Thyroid gland (tissue), 4 donors: ENCODE measurements at places on chromosomes 3 and 15.
A peak's percentile ranks its signal among the peaks of the same experiment; 100 is the strongest.

GRCh38 chr15:84973492-84974460, 7.9 kb upstream of the PDE8A start:
- DNase-seq, result no peak

GRCh38 chr3:176378789-176379188, 818.5 kb downstream of the TBL1XR1 start:
- no peak for DNase-seq

DNA sequence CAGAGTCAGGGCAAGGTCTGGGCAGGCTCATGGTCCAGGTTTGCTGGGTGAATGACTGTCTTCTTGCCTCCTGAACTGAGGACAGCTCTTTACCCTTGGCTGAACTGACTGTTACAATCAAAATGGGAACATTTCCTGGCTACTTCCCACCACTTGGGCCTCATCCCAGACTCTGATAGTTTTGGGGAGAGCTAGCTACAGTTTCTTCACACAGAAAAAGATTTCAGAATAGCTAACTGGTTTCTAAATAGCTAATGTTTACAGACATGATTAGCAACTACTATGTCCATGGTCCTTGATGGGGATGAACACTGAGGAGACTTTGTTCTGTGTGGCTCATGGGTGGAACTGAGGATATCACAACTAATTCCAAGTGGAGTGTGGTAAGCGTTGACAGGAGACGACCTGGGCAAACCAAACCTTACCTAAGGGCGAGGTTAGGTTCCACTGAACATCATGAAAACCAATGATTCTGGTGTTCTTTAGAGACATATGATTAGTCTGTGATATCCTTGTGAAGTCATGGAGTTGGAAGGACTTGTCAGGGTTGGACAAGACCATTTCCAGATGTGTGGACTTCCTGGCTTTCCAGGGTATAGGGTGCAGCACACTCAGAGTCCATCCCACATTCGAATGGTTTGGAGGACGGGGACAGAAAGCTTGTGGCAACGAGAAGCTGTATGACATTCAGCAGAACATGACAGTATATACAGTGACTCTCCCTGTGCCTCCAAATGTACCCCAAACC, 7.3 kb downstream of the ALPK3 start:
- DNase-seq, result peak; percentile 21

GRCh38 chr3:197216914-197217313, 81.5 kb downstream of the DLG1 start:
- DNase-seq, result no peak

DNA sequence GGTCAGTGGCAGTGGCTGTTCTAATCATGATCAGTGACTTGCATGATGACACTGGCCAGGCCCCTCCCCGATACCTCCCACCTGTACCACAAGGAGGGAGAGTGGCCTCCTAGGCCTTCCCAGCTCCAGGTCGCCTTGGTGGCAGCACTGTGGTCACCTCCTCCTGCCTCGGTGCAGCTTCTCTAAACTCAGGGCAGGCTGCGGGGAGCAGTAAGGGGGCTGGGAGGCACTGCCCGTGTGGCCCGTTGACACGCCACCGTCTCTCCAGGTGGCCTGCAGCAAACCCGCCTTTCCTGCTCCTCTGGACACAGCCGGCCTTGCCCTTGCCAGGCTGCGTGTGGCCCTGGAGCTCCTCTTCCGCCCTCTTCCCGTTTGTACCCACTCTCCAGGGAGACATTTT, 184.1 kb downstream of the XXYLT1 start:
- peak; percentile 0 for DNase-seq

DNA sequence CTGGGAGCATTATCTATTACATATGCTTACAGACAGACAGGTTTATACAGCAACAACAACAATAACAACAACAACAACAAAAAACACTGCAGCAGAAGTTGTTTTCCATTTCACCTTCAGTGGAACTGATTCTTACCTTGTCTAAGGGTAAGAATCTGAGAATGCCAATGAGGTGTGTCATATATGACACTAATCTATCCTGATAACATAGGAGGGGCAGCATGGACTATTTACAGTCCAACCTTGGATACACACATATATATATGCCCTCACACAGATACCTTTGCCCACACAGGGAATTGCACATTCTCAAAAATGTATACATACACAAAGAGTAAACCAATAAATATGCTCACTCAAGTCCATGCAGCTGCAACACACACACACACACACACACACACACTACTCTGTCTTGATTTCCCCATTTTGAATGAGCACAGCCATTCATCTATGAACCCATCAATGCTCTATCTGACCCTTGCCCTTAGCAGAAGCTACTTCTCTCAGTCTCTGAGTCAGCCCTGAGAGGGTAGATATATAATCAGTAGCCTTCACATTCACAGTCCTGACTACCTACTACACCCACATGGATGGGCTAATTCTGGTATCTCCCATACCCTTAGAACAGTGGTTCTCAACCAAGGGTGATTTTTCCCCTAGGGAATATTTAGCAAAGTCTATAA, 9.7 kb upstream of the TRANK1 start:
- DNase-seq, result no peak

GRCh38 chr3:196931828-196932587, 10.3 kb downstream of the NCBP2 start:
- DNase-seq, result no peak

- no peak for DNase-seq
Measured at GRCh38 chr3:107264888-107265287, 112.4 kb upstream of the CCDC54 start.

DNA sequence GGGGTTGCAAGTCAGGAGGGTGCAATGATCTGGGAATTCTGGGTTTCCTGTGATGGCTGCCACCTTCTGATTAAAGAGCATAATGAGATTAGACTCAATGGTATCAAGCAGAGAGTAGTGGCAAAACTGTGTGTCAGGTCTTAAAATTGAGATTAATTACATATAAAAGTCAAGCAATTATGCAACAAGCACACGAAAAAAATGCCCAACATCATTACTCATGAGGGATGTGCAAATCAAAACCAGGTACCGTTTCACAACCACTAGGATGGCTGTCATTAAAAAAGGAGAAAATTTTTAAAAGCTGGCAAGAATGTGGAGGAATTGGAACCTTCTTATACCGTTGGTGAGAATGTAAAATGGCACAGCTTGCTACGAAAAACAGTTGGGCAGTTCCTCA, 205.0 kb downstream of the OSBPL10 start:
- DNase-seq, result no peak

GRCh38 chr3:71206305-71207165, 377.0 kb downstream of the FOXP1 start:
- no peak for DNase-seq

DNA sequence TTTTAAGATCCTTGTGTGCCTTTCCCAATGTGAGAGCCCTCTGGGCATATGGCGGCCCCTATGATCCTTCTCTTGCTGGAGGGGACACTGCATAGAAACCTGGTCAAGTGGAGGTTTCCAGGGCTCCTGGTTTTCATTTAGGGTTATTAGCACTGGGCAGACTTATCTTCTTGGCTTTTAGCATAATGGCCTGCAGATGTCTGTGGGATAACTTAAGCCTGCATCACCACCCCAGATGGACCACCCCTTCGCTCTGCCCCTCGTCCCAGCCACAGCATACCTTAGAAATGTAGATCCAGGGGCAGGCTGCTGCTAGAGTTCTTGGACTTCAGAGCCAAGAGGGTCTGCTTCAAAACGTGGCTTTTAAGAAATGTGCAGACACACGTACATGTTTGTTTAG, 340.3 kb upstream of the CTDSPL start:
- DNase-seq, result no peak

GRCh38 chr3:133883641-133884040, 12.0 kb downstream of the RAB6B start:
- DNase-seq, result no peak

- DNase-seq, result no peak
Measured at GRCh38 chr3:130733236-130733875, 13.3 kb downstream of the PIK3R4 start.

DNA sequence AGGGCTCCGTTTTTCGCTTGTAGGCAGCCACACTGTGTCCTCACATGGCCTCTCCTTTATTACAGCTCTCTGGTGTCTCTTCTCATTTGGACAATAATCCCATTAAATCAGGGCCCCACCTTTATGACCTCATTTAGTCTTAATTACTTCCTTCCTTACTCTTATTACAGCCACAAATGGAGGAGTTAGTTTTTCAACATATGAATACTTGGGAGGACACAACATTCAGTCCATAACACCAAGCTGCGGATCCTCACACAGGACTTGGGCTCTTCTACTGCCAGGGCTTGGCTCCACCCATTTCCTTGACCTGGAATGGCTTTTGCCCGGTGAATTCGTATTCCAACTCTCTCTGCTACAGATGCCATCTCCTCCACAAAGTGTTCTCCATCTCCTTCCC, 74.3 kb upstream of the SLC7A14 start:
- DNase-seq, result no peak

DNA sequence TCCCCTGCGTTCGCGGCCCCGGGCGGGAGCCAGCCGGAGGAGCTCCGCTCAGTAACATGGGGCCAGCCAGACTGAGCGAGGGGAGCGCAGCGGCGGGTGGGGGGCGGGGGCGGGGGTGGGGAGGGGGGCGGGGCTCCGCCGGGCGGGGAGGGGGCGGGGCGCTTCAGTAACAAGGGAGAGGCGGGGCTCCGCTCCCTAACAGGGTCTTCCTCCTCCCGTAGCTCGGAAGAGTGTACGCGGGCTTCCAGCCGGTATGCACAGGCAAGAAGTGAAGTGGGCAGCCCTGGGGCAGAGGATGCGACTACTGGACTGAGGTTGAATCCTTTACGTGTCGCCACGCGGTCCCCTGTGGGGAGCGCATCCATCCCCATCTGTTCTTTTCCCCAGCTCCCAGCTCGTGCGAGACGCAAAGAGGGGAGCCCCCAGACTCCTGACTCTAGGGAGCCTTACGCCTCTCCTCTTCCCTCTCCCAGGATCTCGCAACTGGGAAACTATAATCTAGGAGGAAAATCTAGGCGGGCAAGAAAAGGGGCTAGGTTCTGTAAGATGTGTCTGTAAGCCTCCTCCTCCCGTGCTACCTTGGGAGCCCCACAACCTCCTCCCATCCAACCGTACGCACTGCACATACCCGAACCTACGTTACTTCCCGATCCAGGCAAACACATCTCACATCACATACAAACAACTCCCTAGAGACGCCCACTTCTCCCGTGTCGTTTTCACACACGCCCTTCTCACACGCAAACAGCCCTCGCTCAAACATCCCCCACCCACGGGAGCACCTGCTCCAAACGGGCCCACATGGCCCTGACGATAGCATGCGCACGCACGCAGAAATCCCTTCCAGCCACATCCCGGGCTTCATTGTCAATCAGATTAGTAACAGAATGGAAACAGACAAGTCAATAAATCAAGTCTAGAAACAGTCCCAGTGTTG, at the start of gene SHF:
TSS of gene SHF (minus strand) at position 73 of the 937 bp plus-strand sequence. CDS start at position 58, 15 bp downstream.
- peak; percentile 70 for DNase-seq

DNA sequence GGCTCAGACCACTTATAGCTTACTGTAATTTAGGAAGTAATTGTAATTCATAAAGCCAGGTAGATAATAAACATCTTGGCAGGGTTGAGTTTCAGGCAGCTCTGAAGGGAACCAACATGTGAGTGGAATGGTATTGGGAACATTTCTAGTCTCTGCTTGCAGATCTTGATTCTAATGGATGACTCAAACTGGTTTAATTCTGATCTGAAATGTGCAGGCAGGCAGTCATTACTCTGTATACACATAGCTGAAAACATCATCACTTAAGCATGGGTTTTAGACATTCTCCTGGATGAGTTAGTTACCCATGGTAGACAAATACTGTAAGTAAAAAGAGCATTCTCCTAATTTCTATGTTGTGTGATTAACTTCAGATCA, 317.0 kb upstream of the TPRG1 start:
- no peak for DNase-seq

- no peak for DNase-seq
Measured at GRCh38 chr15:95834028-95834804, 496.3 kb upstream of the NR2F2 start.

- DNase-seq, result peak; percentile 72
Measured at GRCh38 chr3:134600685-134601463, 49.9 kb downstream of the KY start.

- DNase-seq, result no peak
Measured at GRCh38 chr3:129122412-129123011, 908 bp upstream of the RAB43 start.

GRCh38 chr3:110667216-110667615, 404.4 kb upstream of the NECTIN3 start:
- DNase-seq, result no peak

DNA sequence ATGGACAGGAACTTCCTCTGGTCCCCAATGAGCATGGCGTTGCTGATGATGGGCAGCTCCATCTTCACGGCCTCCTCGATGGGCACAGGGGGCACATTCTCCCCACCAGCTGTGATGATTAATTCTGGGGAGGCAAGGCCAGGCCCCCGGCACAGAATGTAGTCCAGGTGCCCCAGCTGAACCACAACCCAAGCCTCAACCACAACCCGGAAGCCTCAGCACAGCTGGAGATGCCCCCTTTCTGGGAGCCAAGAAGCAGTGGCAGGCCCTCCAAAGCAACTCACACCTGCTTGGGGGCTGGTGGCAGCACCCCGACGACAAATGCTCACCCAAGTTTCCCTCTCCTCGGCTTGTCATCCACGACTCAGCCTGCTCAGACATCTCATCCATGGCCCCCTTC, 25.2 kb downstream of the IDH3A start:
- no peak for DNase-seq

DNA sequence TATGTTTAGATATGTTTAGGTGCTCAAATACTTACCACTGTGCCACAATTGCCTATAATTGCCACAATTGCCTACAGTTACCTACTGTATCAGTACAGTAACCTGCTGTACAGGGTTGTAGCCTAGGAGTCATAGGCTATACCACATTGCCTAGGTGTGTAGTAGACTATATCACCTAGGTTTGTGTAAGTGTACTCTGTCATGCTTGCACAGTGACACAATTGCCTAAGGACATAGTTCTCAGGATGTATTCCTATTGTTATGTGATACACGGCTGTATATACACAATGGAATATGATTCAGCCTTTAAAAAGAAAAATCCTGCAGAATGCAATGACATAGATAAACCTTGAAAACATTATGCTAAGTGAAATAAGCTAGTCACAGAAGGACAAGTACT, 264.8 kb downstream of the RAP2B start:
- no peak for DNase-seq

DNA sequence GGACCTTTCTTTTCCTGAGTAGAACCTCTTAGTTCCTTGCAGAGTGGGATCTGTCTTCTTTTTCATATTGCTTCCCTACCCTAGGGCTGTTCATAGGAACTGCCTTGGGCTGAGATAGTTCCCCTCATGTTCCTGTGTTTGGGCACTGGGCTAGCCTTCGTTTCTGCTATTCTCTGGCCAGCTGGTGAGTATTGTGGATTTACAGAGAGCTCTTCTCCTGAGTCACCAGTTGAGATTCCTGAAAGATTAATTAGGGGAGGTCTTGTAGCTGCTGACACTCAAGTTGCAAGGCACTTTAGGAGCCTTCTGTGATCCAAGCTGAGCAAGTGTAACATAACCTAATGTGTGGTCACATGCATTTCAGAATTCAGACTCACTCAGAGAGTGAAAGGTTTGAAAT, 30.7 kb downstream of the CHD2 start:
- DNase-seq, result no peak

- peak; percentile 68 for DNase-seq
Measured at GRCh38 chr3:150925751-150926201, 20.5 kb upstream of the MINDY4B start.
